WTC11 (cell line): ENCODE measurements at places on chromosomes 4 and X. TPM values are rescaled to one million over a fixed set of nuclear protein-coding genes. Genes with fewer than 3 reads are reported as not detected.

GRCh38 chr4:87849612-87850011 lies 16.8 kb downstream of the MEPE start:
- no peak for DNase-seq

DNA sequence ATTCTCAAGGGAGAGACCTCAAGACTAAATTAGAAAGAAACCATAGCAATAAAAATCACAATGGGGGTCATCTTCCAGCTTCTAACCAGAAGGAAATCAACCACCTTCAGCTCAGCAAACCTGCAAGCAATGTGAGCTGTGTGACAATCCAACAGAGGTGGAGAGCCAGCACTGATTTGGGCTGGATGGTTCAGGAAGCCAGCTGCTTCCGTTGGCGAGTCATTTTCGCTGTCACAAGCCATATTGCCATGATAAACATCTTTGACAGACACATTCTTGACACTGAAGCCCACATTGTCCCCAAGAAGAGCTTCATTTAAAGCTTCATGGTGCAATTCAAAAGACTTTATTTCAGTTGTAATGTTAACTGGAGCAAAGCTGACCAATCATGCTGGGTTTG lies 22.7 kb downstream of the F8A1 start:
- no peak for DNase-seq

GRCh38 chr4:121510341-121510874 lies 129.6 kb upstream of the QRFPR start:
- DNase-seq, result no peak

DNA sequence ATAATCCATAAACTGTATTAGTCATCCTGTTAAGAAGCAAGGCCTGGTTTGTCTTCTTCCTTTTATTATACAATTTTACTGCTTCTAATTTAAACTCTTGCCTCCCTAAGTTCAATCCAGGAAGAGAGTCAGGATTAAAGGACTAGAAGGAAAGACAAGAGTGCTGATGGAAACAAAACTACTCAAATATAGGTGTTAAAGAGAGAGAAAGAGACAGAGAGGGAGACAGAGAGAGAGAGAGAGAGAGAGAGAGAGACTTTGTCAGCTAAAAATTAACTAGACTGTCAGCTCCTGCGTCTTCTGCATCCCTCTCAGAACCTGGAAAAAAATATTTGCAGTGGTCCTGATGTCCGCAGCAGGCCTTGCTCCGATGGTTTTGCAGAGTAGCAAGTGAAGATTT lies 13.5 kb upstream of the FGG start:
- no peak for DNase-seq

The CSAG2 gene
- total RNA-seq, result not detected in 3 replicates
